ENCODE measurements at places on chromosomes 3 and 15.

DNA sequence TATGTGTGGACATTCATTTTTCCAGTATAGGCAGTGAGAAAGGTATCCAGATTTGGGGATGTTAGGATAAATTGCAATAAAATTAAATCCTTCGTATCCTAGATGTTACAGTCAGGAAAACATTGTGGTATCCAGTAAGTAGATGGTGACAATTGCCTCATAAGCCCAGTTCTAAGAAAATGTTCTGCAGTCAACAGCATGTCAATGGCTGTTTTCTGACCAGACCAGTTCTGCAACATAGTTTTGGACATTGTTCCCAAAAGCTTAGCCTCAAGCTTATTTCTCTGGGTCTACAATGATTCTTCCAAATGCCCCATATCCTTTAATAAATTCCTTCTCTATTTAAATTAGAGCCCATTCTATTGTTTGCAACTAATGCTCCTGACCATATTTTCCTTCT lies 480.7 kb downstream of the FHIT start:
- no peak for DNase-seq

DNA sequence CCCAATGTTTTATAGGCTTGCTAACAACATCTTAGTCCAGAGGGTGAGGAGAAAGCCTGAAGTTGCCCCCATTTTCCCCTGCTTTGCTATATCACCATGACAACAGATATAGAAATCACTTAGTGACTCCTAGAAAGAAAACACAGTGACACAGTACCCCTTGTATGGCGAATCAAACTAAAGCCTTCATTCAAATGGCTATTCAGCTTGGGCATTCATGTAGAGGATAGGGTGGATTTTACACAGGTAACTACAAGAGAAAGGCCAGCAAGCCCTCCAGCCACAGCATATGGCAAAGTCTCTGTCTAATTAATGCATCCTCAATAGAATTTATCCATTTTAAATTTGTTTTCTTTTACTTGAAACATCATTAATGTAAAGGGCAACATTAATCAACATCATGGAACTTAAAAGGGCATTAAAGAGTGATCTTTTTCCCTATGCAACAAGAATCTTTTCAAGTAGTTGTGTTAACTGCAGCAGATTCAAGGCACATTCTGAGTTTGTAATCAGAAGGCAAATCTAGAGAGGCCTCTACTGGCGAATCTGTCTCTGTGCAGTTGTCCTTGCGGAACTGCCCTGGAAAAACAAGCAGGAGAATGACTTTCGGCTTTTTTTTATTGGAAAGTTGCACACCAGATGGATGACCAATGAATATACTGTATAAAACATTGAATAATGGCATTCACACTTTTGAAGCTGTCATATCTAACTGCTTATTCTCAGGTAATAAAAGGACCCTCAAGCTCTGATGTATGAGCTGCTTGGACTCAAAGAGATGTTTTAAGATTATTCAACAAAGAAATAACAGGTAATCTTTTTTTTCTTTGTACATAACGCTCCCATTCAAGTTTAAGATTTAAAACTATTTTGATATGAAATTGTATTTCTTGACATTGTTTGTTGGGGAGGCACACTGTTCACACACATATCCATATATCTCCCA lies 621.7 kb upstream of the AGTR1 start:
- peak; percentile 43 for DNase-seq

- no peak for DNase-seq
These were observed 3.9 kb upstream of the VILL start for GRCh38 chr3:37986479-37987314.

GRCh38 chr3:170680593-170680992 lies 94.7 kb upstream of the SLC7A14 start:
- DNase-seq: no peak

DNA sequence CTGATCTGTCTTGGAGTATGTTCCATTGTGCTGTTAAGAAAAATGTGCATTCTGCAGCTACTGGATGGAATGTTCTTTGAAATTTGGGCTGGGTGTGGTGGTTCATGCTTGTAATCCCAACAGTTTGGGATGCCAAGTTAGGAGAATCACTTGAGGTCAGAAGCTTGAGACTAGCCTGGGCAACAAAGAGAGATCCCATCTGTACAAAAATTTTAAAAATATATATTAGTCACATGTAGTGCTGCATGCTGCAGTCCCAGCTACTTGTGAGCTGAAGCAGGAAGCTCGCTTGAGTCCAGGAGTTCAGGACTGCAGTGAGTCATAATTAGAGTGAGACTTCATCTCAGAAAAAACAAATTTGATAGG lies 62.8 kb upstream of the PLSCR4 start:
- DNase-seq: peak; percentile 86

GRCh38 chr15:80778964-80779657 lies at the start of gene CEMIP:
Gene CEMIP (plus strand): TSS chr15:80779370. CDS start chr15:80873880, 94,510 bp downstream.
- no peak for DNase-seq

GRCh38 chr15:60788692-60789103 lies 309.8 kb upstream of the ICE2 start:
- no peak for DNase-seq

GRCh38 chr3:42063888-42064287 lies 27.3 kb upstream of the TRAK1 start:
- no peak for DNase-seq

DNA sequence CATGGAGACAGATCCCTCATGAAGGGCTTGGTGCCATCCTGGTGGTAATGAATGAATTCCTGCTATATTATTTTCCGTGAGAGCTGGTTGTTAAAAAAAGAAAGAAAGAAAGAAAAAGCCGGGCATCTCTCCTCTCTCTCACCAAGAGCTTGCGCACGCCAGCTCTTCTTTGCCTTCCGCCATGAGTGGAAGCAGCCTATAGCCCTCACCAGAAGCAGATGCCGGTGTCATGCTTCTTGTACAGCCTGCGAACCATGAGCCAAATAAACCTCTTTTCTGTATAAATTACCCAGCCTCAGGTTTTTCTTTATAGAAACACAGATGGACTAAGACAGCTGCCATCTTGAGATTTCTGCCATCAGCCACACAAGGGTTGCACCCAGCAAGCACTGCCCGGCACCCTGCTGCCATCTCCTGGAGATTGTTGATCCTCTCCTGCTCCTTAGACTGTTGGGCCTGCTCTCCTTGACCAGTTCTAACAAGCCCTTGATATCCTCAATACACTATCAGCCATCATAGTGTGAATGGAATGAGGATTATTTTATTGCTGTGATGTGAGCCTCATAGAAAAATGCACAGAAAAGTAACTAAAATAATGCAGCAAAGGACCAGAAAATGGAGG lies 3.5 kb upstream of the AHSG start:
- no peak for DNase-seq

DNA sequence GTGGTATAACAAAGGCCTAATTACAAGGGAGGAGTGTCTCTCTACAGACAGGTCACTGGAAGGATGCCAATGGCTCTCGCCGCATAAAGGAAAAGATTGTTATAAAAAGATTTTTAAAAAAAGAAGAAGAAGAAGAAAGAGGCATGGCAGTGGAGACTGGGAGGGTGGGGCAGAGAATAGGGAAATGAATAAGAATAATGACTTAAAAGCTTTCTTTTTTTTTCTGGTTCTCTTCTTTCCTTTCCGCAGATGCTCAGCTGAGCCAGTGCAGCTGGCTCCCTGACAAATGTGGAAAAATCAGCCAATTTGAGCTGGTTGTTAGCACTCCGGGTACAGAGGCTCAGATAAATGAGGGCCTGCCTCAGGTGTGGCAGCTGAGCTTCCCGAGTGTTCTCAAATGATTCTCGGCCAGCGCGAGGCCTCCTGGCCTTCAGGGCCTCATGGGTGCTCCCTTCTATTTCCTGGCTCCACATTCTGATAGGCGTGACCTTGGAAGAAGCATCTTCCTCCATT lies 234.1 kb downstream of the RORA start:
- DNase-seq: no peak

- DNase-seq: no peak
These were observed 9.8 kb upstream of the PLSCR1 start for GRCh38 chr3:146554151-146554760.

DNA sequence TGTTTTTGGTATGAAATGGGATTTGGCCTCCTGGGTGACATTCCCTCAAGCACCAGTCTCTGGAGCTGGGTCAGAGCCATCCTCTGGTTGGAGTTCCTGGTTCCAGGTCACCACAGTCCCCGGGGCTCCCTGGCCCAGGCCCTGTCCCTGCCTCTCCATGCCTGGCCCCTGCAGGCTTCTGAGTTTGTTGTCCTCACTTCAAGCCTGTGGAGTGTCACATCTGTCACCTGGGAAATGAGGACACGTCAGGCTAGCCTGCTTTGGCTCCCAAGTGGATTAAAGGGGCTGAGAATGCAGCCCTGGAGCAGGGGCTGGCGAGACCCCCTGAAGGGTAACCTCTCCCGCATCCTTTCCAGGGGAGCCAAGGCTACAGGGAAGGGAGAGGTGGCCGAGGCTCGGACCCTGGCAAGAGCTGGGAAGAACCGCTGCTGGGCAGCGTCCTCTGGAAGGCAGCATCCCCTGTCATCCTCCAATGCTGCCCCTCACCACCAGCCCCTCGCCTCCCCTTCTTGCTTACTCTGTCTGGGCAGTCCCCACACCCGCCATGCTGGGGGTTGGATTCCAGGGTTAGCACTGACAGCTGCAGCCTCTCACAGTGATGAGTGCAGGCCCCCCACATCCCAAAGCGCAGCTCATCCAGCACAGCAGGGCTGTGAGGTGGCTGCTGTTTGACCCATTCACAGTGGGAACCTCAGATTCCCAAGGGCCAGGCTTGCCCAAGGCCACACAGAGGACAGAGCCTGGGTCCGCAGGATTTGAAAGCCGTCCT lies 75.5 kb upstream of the IQSEC1 start:
- no peak for DNase-seq

Data from non-pigmented ciliary epithelial cell (primary cell).